ENCODE measurements at places on chromosomes 5 and 9.
A peak's percentile ranks its signal among the peaks of the same experiment; 100 is the strongest.

GRCh38 chr5:178460174-178460573 lies 130.0 kb downstream of the COL23A1 start:
- no peak for DNase-seq

DNA sequence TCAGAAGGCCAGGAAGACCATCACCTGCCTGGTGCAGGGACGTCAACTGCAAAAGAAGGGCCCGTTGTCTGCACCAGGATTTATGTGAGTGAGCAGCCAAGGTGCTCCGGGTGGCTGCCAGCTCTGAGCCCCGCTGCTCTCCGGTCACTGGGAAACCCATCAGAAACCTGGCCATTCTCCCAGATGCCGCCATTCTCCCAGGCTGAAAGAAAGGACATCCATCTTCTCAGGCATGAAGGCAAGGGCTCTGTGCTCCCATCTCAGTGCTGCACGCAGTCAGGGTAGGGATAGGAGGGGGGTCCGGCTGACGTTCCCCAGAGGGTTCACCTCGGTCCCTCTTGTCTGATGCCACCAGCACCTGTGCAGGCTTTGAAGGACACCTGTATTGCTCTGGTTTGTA lies 158.4 kb downstream of the ERCC6L2 start:
- no peak for DNase-seq

GRCh38 chr5:134223406-134224248 lies 2.2 kb downstream of the PPP2CA start:
- peak; percentile 39 for DNase-seq

GRCh38 chr9:31799953-31800609 lies 584.4 kb upstream of the ACO1 start:
- no peak for DNase-seq

GRCh38 chr9:7478646-7479045 lies 320.9 kb downstream of the DMAC1 start:
- DNase-seq, result no peak

DNA sequence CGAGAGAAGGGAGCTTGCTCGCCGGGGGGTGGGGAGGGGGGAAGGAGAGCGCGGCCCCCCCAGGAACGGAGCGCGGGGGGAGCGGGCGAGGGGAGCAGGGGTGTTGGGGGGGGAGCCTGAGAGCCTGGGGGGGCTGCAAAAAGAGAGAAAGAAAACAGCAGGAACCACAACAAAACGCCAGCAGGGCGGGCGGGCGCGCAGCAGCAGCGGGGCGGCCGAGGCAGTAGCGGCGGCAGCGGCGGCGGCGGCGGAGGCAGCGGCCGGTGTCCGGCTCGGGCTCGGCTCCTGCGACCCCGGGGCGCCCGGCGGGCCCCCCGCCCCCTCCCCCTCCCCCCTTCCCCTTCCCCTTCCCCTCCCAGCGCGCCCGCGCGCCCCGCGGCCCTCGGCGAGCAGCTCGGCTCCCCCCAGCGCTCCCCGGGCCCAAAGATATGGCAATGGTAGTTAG lies 1.6 kb downstream of the NR2F1 start:
- DNase-seq, result no peak

DNA sequence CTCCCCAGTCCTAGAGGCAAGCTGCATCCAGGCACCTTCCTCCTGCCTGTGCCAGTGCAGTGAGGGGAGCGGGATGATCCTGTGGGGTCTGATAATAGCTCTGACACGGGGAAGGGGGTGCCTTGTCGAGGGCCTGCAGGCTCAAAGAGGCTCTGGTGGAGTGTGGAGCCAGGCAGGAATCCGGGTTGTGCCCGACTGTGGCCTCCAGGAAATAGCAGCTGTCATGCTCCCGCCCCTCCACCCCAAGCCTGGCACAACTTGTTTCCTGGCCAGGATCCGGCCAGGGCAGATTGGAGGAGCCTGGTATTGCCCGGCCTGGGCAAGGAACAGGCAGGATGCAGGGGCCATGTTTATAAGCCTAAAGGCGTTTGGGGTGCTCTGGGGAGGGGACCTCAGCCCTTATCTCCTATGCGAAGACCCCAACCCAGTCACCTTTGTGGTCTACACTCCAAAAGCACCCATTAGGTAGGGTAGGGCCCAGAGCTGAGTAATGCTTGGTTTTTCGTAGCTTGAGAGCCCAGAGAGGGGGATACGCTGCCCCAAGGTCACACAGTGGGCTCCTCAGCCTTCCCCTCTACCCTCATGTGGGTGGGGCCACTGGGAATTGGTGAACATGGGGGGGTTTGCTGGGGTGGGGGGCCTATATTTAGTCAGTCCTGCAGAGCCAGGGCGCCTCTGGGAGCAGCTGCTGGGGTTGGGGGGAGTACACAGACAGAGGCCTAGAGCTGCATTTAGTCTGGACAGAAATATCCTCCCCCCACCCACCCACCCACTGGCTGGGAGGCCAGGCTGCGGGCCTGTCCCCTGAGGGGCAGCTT lies 12.2 kb downstream of the CXXC5 start:
- peak; percentile 76 for DNase-seq

DNA sequence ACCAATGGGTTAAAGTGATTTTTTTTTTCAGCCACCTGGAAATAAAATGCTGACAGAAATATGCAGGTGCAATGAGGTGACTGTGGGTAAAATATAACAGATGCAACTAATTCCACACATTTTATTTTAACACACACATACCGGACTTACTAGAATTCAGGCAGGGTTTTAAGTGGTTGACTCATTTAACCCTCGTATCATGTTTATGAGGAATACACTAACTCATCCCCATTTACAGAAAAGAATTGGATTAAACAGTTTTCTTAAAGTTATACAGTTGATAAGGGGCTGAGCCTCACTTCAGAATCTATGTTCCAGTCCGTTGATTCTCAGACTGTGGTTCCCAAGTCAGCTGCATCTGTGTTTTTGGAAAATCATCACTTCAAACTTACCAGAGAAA lies 207.5 kb downstream of the CHSY3 start:
- no peak for DNase-seq

DNA sequence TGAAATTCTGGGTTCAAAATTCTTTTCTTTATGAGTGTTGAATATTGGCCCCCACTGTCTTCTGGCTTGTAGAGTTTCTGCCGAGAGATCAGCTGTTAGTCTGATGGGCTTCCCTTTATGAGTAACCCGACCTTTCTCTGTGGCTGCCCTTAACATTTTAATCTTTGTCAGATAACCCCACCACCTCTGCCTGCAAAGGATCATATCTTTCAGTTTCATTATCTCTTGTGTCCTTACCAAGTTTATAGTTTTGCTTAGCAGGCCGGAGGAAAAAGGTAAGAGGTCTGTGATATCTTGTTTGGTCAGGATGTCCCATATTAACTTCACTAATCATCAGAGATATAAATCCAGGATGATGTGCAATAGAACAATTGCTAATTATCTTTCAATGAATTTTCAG lies 970.2 kb upstream of the TYRP1 start:
- DNase-seq, result no peak

GRCh38 chr5:180251141-180251540 lies 40.7 kb downstream of the MAPK9 start:
- DNase-seq, result no peak

DNA sequence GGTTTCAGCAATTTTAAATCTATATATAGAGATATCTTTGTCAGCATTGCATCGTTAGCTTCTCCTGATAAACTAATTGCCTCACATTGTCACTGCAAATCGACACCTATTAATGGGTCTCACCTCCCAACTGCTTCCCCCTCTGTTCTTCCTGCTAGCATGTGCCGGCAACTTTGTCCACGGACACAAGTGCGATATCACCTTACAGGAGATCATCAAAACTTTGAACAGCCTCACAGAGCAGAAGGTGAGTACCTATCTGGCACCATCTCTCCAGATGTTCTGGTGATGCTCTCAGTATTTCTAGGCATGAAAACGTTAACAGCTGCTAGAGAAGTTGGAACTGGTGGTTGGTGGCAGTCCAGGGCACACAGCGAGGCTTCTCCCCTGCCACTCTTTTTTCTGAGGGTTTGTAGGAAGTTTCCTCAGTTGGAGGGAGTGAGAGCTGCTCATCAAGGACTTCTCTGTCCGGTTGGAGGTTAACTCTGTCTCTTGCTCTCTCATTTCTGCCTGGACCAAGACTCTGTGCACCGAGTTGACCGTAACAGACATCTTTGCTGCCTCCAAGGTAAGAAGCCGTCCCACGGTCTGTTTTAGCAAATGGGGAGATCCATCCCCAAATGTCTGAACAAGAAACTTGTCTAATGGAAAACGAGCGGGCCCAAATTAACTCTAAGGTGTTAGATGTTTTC lies at the start of gene IL4:
Gene IL4, plus strand, starts transcription at position 51 of the 692 bp plus-strand sequence. Its CDS starts 62 bp downstream, at position 113.
- DNase-seq, result no peak

- peak; percentile 53 for DNase-seq
These were observed 48.2 kb downstream of the COL27A1 start for GRCh38 chr9:114203410-114204140.

DNA sequence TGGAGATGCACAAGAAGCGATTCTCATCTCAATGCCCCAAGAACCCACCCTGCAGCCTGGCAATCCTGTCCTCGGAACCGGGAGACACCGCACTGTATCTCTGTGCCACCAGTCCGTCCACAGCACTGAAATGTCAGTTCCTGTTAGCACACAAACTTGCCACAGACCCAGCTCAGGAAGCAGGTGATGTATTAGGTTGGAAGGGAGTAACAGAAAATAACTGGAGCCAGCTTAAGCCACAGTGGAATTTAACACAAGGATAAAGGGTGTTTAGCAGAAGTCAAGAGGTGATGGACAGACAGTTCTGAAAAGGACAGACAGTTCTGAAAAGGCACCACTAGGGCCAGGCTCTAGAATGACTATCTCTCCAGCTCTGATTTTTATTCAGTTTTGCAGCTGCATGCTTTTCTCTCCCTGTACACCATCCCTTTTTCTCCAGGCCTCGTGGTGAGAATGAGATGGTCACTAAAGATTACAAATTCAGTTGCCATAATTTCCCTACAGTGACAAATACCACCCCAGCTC lies 114.4 kb downstream of the ANKRD18B start:
- no peak for DNase-seq

- peak; percentile 87 for DNase-seq
These were observed 456.6 kb downstream of the RAB3C start for GRCh38 chr5:59039296-59040023.

GRCh38 chr5:65668696-65669095 lies 43.9 kb downstream of the SHLD3 start:
- DNase-seq, result no peak

DNA sequence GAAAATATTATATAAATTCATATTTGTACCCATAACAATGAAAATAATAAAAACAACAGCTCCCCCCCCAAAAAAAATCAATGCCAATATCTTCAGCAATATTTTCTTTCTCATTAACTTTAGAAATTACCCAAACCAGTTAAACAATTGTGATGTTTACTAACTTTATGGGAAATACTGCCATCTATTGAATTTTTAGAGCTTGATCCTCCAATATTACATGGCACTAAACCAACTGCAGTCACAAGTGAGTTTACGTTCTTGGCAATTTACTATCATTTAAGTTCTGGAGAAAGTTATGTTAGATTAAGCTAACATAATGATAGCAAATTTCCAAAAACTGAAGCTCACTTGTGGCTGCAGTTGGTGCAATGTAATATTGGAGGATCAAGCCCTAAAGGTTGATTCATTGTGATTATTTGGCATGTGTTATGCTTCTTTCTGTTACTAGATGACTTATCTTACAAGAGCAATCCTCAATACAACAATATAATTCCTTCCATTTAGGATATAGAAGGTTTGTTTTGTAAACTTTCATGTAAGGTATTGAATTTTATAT lies 379.5 kb downstream of the CDH18 start:
- DNase-seq, result no peak

DNA sequence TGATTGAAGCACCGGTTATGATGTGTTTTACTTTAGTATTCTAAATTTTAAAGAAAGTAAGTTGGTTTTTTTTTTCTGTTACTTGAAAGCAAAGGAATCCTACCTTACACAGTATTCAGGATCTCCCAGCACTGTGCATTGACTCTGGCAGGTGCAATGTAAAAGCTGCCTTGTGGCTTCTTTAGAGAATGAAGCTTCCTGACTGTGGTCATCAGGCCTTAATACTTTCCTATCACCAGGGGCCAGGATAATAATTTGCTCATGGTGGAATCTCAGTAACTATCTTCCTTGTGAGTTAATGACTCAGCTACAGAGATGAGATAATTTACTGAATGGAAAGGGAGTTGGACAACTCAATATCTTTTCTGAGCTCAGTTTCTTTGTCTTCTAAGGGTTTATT lies 435.5 kb upstream of the ZNF608 start:
- no peak for DNase-seq

DNA sequence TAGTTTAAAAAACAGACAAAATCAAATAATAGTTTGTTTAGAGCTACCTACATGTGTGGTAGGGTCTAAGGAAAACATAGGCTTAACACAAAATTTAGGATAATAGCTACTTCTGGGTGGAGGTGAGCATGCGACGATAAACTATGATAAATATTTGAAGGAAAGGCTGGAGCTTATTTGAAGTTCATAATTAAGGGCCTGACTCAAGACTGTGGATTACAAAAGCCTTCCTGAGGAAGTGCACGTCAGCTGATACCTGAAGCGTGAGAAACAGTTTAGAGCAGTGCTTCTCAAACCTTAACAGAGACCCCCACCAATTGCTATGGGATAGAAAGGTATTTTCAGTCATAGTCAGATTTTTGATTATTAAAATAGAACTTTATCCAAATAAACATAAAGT lies 20.4 kb upstream of the UBLCP1 start:
- DNase-seq, result no peak

DNA sequence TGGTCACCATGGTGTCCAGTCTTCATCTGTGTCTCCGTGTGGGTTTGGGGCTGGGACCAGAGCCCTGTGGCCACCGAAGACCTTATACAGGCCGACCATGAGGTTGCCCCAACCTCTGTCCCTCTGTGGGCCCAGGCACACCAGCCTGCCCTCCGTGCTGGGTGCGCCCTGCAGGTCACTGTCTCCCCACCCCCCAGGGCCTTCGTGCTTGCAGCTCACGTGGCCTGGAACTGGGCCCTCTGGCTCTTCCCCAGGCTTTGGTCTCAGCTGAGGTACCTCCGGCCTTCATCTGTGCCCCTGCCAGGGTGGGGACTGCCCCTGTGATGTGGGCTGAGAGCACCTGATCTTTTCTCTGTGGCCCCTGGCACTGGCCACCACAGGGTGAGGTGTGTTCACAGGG lies 92.1 kb downstream of the RXRA start:
- no peak for DNase-seq

DNA sequence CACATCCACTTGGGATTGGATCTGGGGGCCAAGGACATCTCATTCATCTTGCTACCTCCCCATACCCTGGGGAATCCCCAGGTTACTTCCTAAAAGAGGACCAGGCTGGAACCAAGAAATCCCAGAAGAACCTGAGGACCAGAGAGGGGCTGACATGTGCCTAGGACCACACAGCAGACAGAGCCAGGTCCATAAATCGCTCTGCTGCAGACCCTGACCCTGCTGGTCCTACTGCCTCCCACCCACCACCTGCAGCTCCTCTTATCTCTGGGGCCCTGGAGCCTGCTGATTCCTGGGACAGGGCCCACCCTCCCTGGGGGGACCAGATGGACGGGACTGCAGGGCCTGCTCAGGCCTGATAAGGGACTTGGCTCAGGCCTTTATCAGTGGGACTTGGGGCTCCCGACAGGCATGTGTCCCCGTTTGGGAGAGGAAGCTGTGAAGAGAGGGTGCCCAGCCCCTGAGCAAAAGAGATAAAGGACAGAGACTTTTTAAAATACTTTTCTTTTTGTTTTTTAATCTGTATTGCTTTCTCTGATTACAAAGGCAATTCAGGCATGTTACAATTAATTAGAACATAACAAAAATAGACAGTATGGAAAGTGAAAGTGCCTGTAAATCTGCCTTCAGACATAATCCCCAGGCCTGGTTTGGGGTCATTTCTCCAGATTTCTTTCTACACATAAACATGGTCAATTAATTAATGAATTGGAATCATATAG lies 101.3 kb upstream of the LARP1 start:
- no peak for DNase-seq

Data from EL (cell line).